AG04450 (cell line): ENCODE measurements at places on chromosomes 1 and 21.

GRCh38 chr1:77412069-77412819 is 130.4 kb downstream of the AK5 start:
- no peak for DNase-seq

DNA sequence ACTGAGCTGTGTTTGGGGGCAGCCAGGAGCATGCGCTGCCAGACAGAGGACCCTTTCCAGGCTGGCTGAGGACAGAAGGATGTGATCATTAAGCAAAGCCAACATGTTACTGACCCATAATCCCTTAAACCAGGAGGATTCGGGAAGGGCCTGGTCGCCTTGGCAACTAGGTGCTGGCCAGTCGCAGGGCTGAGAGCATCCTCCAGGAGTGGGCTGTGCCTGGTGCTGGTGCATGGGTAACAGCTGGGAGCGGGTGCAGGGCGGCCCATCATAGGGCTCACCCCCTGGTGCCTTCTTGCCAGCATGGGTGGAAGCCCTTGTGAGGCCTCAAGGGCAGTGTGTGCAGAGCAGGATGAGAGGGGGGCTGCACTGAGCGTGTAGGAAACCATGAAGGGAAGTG is 17.2 kb downstream of the CDK18 start:
- DNase-seq, result no peak

DNA sequence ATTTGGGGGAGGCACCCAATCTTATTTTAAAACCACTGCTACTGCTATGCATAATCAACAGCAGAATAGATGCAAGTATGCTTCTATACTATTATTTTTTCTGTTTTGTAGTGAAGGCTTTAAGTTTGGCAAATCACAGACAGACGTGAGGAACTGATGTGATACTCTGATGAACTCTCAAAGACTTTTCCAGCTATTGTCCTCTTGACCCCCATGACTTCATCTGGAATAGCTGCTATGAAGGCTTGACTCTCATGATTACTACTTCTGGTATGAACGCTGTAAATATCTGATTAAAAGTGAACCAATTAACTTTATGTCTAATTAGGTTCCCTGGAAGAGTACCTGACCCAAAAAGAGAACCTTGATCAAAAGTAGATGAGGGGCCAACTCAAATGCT is 49.1 kb downstream of the EYA3 start:
- DNase-seq, result no peak

GRCh38 chr1:97877307-97877706 is 43.5 kb downstream of the DPYD start:
- DNase-seq, result no peak

GRCh38 chr1:69700770-69701169 is 133.0 kb downstream of the LRRC7 start:
- no peak for DNase-seq

- DNase-seq, result no peak
Observed at GRCh38 chr1:167849666-167850065, 64.3 kb downstream of the ADCY10 start.

- DNase-seq, result no peak
Observed at GRCh38 chr1:165352442-165353293, 3.8 kb downstream of the LMX1A start.

DNA sequence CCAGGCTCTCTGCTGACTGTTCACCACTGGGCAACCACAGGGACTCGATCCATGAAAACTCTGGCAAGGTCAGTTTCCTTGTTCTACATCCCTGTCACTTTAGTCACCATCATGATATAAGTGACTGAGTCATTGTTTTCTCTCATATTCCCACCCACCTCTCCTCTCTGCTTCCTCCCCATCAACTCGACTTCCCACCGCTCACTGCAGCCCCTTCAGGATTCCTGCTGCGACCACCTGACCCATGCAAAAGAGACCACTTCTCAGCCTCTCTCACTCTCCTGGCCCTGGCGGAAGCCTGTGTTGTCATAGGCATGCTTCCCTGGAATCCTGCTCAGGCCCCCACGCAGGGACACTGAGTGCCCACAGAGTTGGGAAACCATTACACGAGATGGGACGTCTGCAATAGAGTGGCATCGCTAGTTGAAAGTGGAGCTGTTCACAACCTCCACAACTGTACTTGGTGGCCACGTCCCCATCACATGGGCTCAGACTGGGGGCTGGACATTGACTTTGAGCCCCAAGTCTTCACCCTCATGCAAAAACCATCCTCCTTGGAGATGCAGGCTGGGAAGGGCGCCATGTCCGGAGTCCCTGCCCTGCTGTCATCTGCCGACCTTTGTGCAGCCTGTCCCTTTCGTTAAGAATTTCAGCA is 1.8 kb upstream of the TFF2 start:
- no peak for DNase-seq

GRCh38 chr1:84352298-84353106 is 45.8 kb upstream of the DNASE2B start:
- no peak for DNase-seq

DNA sequence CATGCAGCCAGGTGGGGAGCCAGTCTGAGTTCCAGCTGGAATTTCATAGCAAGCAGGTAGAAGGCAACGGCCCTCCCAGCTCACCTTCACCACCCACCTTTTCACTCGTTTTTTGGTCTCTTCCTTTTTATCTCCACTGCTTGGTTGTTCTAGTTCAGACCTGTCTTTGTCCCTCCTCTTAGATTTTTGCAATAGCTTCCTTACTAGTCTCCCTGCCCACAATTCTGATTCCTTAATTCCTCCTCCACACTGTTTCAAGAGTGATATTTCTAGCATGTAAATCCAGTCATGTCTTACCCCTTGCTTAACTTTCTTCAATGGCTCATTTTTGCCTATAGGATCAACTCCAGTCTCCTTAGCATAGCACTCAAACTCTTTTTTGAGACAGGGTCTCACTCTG is 119.6 kb downstream of the TMEM53 start:
- no peak for DNase-seq

DNA sequence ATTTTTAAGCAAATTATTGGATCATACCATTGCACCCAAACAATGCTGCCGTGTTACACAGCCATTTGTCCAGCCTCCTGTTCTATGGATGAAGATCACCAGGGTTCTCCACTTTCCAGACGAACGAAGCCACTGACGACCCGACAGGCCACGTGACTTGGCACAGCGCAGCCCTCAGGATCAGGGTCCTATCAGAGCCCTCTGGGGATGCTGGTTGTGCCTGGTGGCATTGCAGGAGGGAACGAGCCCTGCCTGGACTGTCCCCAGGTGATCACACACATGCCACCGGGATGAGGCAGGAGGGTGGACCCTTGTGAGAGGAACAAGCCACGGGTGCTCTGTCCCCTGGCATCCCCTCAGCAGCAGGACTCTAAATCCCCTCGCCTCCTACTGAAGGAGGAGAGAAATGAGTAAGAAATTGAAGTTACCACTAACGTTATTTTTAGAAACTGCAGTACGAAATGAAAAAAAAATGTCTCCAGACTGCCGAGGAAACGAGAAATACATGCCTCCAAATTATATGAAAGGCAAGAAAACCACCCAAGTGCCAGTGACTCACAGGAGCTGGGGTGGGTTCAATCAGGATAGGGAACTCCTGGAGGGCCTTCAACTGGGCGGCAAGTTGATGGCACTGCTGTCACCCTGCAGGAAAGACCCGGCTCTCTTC is 58.7 kb upstream of the PDE9A start:
- DNase-seq, result no peak

DNA sequence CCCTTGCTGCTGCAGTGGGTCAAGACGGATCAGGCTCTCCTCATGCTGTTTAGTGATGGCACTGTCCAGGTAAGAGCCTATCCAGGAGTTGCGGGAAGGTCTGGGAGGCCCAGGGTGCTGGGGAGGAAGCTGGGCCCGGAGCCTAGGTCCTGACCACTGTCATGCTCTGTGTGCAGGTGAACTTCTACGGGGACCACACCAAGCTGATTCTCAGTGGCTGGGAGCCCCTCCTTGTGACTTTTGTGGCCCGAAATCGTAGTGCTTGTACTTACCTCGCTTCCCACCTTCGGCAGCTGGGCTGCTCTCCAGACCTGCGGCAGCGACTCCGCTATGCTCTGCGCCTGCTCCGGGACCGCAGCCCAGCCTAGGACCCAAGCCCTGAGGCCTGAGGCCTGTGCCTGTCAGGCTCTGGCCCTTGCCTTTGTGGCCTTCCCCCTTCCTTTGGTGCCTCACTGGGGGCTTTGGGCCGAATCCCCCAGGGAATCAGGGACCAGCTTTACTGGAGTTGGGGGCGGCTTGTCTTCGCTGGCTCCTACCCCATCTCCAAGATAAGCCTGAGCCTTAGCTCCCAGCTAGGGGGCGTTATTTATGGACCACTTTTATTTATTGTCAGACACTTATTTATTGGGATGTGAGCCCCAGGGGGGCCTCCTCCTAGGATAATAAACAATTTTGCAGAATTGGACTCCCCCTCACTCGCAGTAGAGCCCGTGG is 1.7 kb downstream of the DYNLT4 start:
- DNase-seq, result no peak

GRCh38 chr1:230072296-230072695 is 5.3 kb downstream of the GALNT2 start:
- DNase-seq, result no peak

DNA sequence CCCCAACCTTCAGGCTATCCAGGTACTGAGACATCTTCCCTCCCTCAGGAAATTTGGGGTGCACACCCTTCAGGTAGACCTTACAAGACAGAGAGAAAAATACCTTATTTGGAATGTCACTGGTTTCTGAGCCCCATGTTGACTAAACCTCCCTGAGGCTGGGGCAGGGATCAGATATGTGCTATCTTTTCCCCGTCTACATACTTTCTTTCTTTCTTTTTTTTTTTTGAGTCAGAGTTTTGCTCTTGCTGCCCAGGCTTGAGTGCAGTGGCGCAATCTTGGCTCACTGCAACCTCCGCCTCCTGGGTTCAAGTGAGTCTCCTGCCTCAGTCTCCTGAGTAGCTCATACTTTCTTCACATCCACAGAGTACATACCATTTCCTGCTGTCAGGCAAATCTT is 1.6 kb downstream of the CYB5R1 start:
- DNase-seq, result no peak

GRCh38 chr1:64483731-64484414 is 13.9 kb downstream of the CACHD1 start:
- DNase-seq, result no peak

DNA sequence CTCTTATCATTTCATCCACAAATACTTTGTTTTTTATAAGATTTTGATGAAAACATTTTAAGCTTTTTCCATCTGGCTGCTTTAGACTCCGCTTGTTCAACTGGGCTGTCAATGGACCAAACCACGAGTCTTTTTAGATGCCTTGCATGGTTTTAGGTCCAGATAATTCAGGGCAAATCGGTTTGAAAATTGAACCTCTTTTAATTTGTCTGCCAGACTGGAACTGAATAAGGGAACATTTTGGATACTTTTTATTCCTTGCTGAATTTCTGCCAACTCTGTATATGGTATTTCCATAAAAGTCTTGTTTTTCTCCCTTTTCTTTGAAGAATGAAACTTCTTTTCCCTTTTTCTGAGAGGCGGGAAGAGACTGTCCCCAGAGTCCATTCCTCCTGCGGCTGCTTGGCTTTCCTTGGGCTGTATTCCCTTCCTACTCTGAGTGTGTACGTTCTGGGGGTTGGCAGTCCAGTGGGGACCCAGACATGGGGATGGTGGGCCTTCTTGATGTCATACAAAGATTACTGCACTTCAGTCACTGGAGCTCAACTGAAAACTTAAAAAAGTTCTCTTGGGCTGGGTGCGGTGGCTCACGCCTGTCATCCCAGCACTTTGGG is 46.5 kb upstream of the CNN3 start:
- DNase-seq, result no peak

DNA sequence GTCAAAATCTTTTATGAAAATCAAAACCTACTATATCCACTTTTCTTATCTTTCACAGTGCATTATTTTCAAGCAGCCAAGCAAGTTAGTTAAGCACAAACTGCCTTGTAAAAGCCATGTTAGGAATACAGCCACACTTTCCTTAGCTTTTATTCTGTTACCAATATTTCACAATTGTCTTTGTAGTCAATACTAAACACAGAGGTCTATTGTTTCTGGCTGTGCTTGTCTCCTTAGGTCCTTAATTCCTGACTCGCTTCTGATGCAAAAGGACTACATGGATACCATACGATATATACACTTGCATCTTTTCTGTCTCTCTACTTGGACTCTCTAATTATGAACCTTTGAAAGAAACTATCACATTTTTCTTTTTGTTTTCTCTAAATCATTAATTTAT is 331.8 kb downstream of the NEGR1 start:
- DNase-seq, result no peak

GRCh38 chr1:98003442-98003841 is 82.6 kb upstream of the DPYD start:
- DNase-seq, result no peak

GRCh38 chr21:32523988-32524719 is 61.2 kb downstream of the TCP10L start:
- DNase-seq, result no peak

DNA sequence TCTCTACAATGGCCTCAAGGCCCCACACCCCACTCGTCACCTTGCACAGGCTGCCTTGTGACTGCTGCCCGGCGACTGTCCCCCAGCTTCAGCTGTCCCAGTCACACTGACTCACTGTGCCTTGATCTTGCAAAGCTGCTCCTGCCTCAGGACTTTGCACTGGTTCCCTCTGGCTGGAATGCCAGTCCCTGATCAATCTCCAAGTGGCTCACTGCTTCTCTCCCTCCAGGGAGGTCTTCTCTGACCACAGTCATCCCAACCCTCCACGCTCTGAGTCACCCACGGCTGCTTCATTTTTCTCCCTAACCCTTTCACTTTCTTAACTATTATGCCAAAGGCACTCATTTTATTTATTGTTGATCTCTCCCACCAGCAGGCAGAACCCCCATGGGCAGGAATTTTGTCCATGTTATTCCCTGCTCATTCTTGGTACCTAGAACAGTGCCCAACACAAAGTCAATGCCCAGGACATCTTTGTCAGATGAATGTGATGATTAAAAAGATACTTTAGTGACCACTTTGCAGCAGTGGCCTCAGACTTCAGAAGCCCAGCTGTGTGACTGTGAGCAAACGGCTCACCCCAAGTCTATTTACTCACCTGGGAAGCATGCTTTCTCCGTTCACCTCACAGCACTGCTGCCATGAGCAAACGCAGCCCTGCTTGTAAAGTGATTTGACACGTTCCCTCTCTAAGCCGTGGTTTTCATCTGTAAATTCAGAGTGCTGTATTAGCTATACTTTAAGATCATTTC is 53.4 kb downstream of the ZBTB18 start:
- peak; percentile 74 for DNase-seq

DNA sequence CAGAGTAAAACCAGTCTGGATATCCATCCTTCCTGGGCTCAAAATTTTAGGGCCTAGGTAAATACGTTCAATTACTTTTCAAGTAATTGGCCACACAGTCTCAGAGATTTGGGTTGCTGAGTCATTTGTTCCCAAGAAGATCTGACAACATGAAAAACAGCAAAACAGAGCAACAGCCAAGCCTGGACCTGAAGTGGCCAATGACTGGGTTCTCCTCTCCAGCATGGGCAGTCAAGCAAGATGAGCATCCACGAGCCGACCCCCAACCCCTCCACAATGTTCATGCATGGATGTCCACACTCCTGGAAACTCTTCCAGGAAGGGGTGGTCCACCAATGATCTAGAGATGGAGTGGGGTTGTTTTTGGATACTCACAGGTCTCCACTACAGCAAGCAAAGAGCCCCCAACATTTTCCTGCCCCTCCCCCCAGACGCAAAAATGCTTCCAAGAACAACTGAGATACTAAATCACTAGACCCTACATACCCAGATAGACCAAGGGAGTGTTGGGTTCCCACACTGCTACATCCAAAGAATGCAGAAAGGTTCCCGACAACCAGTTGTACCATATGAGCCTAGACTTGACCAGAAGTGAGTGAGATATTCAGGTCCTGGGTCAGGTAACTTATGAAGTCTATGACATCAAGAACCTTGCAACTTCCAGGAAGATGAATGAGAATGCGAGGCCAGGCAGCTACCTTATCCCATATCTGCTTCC is 73.0 kb downstream of the CD46 start:
- DNase-seq, result no peak
